ENCODE measurements at places on chromosomes 4 and X.

- DNase-seq: no peak
These were observed 144.1 kb downstream of the SOWAHB start for GRCh38 chr4:76753814-76754213.

- DNase-seq: no peak
These were observed 94.5 kb upstream of the EOLA2 start for GRCh38 chrX:150032742-150033141.

GRCh38 chr4:73205482-73205881 lies 53.1 kb downstream of the ANKRD17 start:
- no peak for DNase-seq

- DNase-seq: no peak
These were observed 67.8 kb upstream of the ETNPPL start for GRCh38 chr4:108830509-108831244.

GRCh38 chr4:2763511-2763967 lies 7.4 kb upstream of the TNIP2 start:
- DNase-seq: no peak

GRCh38 chr4:153538487-153539357 lies 72.6 kb downstream of the TMEM131L start:
- DNase-seq: no peak

DNA sequence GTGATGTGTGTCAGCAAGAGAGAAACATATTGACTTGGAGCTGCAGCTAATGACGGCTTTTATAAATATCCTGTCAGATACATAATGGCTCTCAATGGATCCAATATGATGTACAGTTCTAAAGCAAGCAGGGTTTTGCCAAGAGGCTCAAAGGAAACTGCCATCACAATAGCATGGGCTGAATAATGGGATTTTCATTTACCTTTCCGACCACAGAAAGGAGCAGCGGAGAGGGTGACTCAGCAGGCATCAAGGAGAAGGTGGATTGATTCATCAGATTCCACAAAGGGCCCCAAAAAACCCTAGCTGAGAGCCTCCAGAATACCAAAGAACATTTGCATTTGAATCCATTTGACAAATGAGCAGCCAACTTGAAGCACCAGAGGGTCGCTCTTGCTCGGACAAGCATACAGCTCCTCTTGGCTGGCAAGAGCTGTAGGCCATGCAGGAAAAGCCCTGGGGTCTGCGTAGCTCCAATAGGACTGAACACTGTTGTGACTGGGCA lies 355.7 kb upstream of the NOCT start:
- DNase-seq: no peak
